ENCODE measurements at places on chromosomes 16 and 17. TPM values are rescaled to one million over a fixed set of nuclear protein-coding genes. Genes with fewer than 3 reads are reported as not detected.

The CD300LG gene
- total RNA-seq, result not detected

The FMNL1 gene
- 2.8 TPM for total RNA-seq

The TAT gene
- not detected for total RNA-seq

The PRSS53 gene
- 0.65 TPM for total RNA-seq

The BAIAP3 gene
- not detected for total RNA-seq

The MARVELD3 gene
- total RNA-seq, result 18.1 TPM

The PABPN1L gene
- not detected for total RNA-seq

All from airway epithelial cell (primary cell).